IMR-90 (cell line): ENCODE measurements at places on chromosomes 13 and 19. TPM values are rescaled to one million over a fixed set of nuclear protein-coding genes. Genes with fewer than 3 reads are reported as not detected.

The PTH2 gene
- total RNA-seq: not detected in 2 replicates

The CNMD gene
- not detected in 2 replicates for total RNA-seq

The PAN3 gene
- total RNA-seq: 12.8 and 15.1 TPM in 2 replicates

The TNFSF9 gene
- not detected in 2 replicates for total RNA-seq

The ZGLP1 gene
- 0.54 TPM in 1 of 2 replicates, not detected in the other for total RNA-seq

The ZNF492 gene
- 1.3 and 1.4 TPM in 2 replicates for total RNA-seq

The CRB3 gene
- not detected in 2 replicates for total RNA-seq

The ONECUT3 gene
- total RNA-seq: not detected in 2 replicates

The LILRB4 gene
- total RNA-seq: not detected in 2 replicates

The MRI1 gene
- 26.7 and 28.9 TPM in 2 replicates for total RNA-seq

The ZNF154 gene
- total RNA-seq: 1.9 and 2.9 TPM in 2 replicates

The GNG8 gene
- not detected in 2 replicates for total RNA-seq

The FOXO1 gene
- total RNA-seq: under 0.01 and 0.18 TPM in 2 replicates

The SIGLEC11 gene
- total RNA-seq: not detected in 2 replicates

The DMKN gene
- total RNA-seq: 0.28 and 0.36 TPM in 2 replicates

The ZNF180 gene
- 9.7 and 26.3 TPM in 2 replicates for total RNA-seq

The PSG11 gene
- total RNA-seq: 0.18 and 0.28 TPM in 2 replicates

The ALKBH7 gene
- 9.3 and 10.3 TPM in 2 replicates for total RNA-seq

The RASIP1 gene
- total RNA-seq: under 0.01 and 0.18 TPM in 2 replicates

The TMEM86B gene
- 0.18 and 0.28 TPM in 2 replicates for total RNA-seq

The IRGC gene
- total RNA-seq: not detected in 2 replicates

The SLC46A3 gene
- 0.54 and 0.83 TPM in 2 replicates for total RNA-seq

The ZNF552 gene
- total RNA-seq: 4.7 and 5.0 TPM in 2 replicates

The GTF2F2 gene
- total RNA-seq: 16.5 and 35.6 TPM in 2 replicates

The MUC16 gene
- total RNA-seq: not detected in 2 replicates

The CCNE1 gene
- 6.8 and 11.4 TPM in 2 replicates for total RNA-seq

The CEACAM16 gene
- not detected in 2 replicates for total RNA-seq

The CCL25 gene
- total RNA-seq: not detected in 2 replicates

The CLEC4M gene
- not detected in 2 replicates for total RNA-seq

The TNFSF13B gene
- 0.54 and 0.56 TPM in 2 replicates for total RNA-seq

The ZNF208 gene
- total RNA-seq: not detected in 2 replicates

The C1QTNF9B gene
- total RNA-seq: 0.56 and 0.72 TPM in 2 replicates

The TEX29 gene
- not detected in 2 replicates for total RNA-seq

The ATP4A gene
- not detected in 2 replicates for total RNA-seq

The KIR3DL2 gene
- not detected in 2 replicates for total RNA-seq

The SLC10A2 gene
- not detected in 2 replicates for total RNA-seq

The TFDP1 gene
- 59.2 and 59.3 TPM in 2 replicates for total RNA-seq

The SIGLEC8 gene
- not detected in 2 replicates for total RNA-seq

The MRPL4 gene
- 32.8 and 36.4 TPM in 2 replicates for total RNA-seq

The LRRC8E gene
- total RNA-seq: 6.9 and 7.2 TPM in 2 replicates

The FFAR1 gene
- total RNA-seq: not detected in 2 replicates

The KLF5 gene
- total RNA-seq: 4.4 and 5.4 TPM in 2 replicates

The ZNF177 gene
- total RNA-seq: 0.83 and 1.1 TPM in 2 replicates

The TPGS1 gene
- 2.7 and 4.2 TPM in 2 replicates for total RNA-seq

The TYROBP gene
- not detected in 2 replicates for total RNA-seq

The DDA1 gene
- total RNA-seq: 33.7 and 35.0 TPM in 2 replicates

The SKA3 gene
- total RNA-seq: 15.6 and 24.4 TPM in 2 replicates

The SUPT20H gene
- 44.4 and 46.6 TPM in 2 replicates for total RNA-seq

The PSG6 gene
- total RNA-seq: 0.18 TPM in 1 of 2 replicates, not detected in the other

The ZNF573 gene
- 3.2 and 4.2 TPM in 2 replicates for total RNA-seq
